ENCODE measurements at places on chromosomes 12 and 14.

GRCh38 chr12:122381021-122381420 is 41.4 kb downstream of the CLIP1 start:
- DNase-seq, result no peak

DNA sequence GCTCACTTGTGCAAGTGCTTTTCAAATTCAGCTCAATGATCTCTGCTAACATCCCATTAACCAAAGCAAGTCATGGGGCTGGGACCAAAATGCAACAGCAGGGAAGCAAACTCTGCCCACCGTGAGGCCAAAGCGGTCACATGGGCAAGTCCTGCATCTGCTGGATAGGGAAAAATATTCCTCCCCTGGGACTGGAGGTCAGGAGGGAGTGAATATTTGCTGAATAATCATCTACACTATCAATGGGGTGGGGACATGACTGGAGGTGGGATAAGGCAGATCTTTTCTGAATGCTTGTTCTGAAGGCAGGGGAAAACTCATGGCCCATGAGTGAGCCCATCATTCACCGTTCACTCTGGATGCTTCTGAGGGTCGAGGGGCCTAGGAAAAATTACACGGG is 45.1 kb upstream of the VRK1 start:
- DNase-seq, result no peak

DNA sequence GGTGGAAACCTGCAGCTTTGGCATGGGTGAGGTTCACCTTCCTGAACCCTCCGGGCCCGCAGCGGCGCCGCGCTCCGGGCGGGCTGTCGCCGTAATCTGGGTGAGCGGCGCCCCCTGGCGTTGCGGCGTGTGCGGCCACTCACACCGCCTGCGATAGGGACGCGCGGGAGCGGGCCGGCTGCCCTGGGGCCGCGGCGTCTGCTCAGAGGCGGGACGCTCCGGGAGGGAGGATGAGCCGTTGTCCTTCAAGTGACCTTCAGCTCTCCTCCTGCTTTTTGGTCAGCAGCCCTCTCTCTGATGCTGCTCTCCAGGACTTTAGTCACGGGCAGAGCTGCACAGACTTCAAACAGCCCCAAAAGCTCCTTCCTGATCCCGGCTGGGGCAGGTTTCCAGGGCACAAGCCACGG is 211.7 kb upstream of the FKBP4 start:
- no peak for DNase-seq

DNA sequence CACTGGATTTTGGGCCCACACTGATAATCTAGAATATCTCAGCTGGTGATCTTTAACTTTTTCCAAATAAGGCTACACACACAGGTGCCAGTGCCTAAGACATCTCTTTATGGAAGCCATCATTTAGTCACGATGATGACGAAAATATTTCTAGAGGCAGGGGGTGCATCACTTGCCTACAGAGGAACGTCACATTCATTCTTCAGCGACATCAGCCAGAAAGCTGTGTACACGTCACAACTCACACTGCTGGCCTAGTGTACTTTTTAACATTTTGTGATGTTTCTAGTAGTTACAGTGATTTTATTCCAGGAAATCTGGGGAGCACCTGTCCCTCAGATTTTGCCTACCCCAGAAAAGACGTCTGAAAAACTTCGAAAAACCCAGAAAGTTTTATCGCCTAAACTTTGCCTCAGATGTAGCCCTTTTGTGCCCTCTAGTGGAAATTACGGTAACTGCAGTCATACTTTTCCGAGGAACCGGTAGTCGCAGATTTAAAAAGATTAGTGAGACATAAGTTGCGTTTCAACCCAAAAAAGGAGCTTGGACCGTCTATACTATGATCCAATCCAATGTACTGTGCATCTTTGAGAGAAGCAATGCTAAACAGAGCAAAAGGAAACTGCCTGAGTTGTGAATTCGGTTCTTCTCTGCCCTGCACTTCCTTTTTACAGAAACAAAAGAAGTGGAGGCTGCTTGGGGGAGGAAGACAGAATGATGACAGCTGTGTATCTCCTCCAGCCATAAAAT is 64.3 kb upstream of the STON2 start:
- DNase-seq, result no peak

DNA sequence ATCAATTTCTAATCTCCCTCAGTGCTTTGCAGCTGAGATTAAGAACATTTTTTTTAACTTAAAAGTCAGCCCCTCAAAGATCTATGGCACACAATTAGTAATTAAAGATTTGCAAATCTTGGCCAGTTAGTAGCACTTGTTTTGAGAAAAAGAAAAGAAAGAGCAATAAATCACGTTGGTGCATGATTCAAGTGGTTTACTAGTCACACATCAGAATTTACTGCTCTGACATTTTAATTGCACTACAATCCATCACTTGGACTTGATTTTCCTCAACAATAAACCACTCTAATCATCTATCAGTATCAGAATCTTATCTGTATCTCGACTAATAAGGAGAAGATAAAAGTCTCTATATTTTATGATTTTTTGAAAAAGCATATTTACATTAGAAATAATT is 154.3 kb downstream of the HELB start:
- no peak for DNase-seq

GRCh38 chr14:64193821-64194220 is 100.3 kb downstream of the ESR2 start:
- no peak for DNase-seq

- DNase-seq, result no peak
These were observed 12.9 kb downstream of the BCL11B start for GRCh38 chr14:99258876-99259726.

DNA sequence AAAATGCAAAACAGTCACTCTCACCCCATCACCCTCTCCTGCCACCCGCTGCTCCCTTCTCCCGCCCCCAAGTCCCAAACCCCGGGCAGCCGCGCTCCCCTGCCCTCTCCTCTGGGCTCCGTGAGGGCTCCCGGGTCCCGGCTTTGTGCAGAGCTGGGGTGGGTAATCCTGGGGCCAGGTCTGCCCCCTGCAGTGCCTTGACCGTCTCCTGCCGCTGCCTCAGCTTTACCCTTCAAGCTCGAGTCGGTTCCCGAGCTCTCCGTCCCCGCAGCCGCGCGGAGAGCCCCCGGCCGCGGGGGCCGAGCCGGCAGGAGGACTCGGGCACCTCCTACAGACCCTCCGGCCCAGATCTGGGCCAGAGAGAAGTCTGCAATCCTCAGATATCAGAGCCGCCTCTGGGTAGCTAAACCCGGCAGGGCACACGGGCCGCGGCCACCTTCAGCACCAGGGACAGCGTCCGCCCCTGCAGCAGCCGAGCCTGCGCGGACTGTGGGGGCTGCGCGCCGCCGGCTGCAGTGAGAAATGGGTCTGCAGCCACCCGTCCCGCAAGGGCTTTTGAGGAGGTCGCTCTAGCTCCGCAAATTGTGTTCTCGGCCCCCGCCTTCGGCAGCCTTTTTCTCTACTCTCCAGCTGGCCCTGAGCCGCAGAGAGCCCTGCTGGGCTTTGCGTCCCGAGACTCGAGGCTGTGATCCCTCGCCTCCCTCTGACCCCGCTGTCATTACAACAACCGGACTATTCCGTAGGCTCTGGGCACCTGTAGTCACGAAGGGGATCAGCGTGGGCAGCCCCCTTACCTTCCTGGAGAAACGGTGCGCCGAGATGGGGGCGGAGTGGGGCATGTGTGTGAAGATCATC is 1.2 kb downstream of the PRMT8 start:
- DNase-seq, result no peak

GRCh38 chr12:49823951-49824350 is 4.3 kb downstream of the NCKAP5L start:
- DNase-seq, result no peak

DNA sequence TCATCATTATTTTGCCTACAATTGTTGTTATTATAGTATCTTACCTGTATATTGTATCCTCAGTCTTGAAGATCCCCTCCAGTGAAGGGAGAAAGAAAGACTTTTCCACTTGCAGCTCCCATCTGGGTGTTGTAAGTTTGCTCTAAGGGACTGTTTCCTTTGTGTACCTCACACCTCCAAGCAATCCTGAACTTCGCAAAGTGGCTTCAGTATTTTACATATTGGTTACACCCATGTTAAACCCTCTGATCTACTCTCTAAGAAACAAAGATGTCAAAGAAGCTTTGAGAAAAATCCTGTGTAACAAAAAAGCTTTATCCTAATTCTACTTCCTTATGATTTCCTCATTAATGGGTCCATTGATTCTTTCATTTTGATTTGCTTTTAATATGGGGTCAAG is 10.1 kb upstream of the OR9K2 start:
- no peak for DNase-seq

- DNase-seq, result no peak
These were observed 121.8 kb downstream of the SUDS3 start for GRCh38 chr12:118498171-118498570.

DNA sequence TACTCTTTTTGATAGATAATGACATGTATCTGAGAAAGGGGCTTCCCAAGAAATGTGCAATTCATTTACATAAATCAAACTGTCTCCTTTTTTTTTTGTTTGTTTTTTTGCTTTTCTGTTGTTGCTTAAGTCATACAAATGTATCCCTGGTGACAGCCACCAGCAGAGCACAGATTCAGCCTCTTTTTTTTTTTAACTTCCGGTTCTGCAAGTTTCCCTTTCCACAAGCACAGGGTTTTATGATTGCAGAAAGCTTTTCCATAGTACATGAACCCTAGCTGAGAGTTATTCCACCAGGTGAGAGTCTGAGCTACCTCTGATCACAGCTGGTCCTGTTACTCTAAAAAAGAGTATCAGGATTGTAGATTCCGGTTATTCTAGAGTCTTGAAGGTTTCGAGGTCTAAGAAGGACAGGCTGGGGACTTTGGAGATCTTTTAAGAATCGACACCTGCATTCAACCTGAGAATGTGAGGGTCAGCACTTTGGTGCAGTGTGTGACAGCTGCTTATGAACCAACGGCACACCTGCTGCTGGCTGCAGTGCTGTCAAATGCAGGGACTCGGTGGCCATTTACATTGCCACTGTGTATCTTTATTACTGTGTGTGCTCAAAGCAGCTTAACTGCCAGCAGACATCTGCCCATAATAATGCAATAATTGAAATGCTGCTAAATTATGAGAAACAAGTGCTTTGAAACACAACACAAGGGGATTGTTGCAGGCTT is 551.7 kb downstream of the NRXN3 start:
- no peak for DNase-seq

GRCh38 chr14:104603711-104604401 is 716 bp downstream of the TMEM179 start:
- no peak for DNase-seq

- DNase-seq, result no peak
These were observed 19.5 kb downstream of the DCN start for GRCh38 chr12:91163116-91163515.

- DNase-seq, result no peak
These were observed 13.0 kb downstream of the PAX9 start for GRCh38 chr14:36674659-36675058.

GRCh38 chr14:23930742-23931141 is 22.8 kb upstream of the DHRS4 start:
- no peak for DNase-seq

- no peak for DNase-seq
These were observed 440.3 kb upstream of the RGS6 start for GRCh38 chr14:71491931-71492330.

Measured in stimulated activated CD8-positive, alpha-beta memory T cell treated with anti-CD3 and anti-CD28 coated beads, Interleukin-4, amount 100 ng/mL, for 1 hour (primary cell).